LoVo (cell line): ENCODE measurements at places on chromosomes 3 and 15.

- DNase-seq, result no peak
Observed at GRCh38 chr15:57541271-57541670, 50.4 kb upstream of the MYZAP start.

DNA sequence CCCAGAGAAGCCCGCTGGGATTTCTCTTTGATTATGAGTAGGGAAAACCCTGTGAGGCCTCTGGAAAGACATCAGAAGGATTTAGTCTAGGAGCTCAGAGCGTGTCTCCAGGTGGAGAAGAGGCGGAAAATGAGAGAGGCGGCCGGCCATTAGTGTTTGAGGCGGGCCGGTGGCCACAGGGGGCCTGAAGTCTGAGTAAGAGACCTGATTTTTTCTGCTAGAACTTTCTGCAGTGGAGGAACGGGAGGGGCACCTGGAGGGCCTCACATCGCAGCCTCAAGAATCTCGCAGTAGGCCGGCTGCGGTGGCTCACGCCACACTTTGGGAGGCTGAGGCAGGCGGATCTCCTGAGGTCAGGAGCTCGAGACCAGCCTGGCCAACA is 28.5 kb downstream of the KLHDC8B start:
- DNase-seq, result no peak

- DNase-seq, result no peak
Observed at GRCh38 chr15:92629276-92629974, 26.1 kb downstream of the FAM174B start.

- DNase-seq, result no peak
Observed at GRCh38 chr15:71052356-71052755, 62.9 kb upstream of the THSD4 start.

DNA sequence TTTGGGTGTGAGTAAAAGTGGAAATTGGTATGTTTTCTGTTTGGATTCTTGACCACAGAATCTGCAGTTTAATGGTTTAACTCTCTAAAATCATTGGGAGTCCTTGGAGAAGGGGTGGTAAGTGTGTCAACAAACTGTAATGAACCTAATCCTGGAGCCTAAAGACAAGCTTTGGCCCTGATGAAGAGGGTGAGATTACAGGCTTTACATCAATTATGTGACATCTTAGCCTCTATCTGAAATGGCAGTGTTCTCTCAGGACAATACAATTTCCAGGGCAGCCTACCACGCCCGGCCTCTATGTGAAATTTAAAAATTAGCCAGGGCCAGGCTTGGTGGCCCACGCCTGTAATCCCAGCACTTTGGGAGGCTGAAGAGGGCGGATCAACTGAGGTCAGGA is 4.3 kb upstream of the PKM start:
- DNase-seq, result no peak

DNA sequence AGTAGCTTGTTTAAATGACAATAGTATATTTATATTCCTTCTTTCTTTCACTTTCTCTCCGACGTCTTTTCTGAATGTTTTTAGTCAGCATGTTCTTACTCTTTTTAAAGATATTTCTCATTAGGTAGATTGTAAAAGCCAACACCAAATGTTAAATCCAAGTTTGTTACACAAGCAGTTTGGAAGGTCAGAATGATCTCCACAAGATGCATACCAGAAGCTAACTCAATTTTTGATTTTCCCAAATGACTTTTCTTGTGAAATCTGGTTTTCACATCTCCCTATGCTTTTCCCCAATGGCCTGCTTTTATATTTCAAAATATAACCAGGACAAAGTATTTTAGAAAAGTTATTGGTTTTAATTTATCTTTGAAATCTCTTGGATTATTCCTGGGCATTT is 49.7 kb upstream of the TPRG1 start:
- no peak for DNase-seq

GRCh38 chr3:51999846-52000245 is 4.2 kb upstream of the RPL29 start:
- DNase-seq, result no peak

DNA sequence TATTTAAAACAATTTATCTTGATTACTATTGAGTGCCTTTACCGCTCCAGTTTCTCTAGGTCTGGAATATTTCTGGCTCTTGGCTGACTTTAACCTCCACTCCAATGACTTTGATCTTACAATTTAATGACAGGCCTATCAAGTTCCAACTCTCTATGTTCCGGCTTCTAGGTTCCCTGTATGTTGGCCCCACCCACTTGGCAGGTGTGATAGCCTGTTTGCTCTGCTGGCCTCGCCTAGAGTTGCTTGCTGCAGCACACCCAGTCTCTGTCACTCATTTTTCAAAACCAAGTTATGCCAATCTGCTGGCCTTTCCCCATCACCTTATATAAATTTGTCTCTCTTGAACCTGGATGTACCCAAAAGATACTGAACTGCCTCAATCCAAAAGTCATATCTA is 428.0 kb downstream of the ROBO1 start:
- DNase-seq, result no peak

DNA sequence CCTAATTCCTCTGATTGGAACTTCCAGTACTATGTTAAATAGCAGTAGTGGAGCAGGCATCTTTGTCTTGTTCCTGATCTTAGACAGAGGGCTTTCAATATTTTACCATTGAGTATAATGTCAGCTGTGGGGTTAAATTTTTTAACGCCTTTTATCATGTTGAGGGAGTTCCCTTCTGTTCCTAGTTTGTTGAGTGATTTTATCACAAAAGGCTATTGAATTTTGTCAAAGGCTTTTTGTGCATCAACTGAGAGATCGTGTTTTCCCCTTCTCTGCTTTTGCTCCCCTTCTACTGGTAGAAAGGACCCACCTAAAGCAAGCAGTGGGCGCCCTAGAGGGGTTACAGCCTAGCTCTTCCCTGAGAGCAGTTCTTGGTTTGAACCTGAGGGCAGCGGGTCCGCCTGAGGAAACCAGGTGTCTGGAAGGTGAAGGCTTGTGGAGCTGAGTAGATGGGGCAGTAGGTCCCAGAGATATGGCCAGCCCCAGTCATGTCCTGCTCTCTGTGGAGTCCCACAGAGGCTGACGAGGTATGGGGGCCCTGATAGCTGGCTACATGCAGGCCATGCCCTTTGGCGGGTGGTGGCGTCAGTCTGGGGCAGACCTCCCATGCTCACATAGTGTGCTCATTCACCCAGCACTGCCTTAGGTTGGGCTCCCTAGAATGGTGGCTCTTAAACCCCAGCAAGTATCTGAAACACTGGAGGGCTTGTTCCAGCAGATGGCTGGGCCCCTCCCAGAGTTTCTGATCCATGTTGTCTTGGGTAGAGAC is 11.3 kb downstream of the HDAC11 start:
- DNase-seq, result no peak

DNA sequence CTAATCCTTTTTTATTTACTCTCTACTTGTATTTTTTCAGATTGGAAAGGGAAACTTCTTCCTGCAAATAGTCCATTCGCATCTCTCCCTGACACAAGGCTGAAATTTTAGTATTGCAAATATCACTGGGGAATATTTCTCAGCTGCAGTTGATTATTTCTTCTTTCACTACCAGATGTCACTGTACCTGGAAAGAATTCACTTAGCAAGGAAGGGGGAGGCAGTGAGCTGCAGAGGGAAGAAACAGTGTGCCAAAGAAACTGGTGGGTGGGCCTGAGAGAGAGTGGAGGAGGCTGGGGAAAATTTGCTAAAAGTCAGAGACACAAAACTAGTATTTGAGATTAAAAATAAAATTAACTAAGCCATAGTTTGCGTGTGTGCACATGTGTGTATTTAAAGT is 142.3 kb upstream of the STT3B start:
- DNase-seq, result no peak

DNA sequence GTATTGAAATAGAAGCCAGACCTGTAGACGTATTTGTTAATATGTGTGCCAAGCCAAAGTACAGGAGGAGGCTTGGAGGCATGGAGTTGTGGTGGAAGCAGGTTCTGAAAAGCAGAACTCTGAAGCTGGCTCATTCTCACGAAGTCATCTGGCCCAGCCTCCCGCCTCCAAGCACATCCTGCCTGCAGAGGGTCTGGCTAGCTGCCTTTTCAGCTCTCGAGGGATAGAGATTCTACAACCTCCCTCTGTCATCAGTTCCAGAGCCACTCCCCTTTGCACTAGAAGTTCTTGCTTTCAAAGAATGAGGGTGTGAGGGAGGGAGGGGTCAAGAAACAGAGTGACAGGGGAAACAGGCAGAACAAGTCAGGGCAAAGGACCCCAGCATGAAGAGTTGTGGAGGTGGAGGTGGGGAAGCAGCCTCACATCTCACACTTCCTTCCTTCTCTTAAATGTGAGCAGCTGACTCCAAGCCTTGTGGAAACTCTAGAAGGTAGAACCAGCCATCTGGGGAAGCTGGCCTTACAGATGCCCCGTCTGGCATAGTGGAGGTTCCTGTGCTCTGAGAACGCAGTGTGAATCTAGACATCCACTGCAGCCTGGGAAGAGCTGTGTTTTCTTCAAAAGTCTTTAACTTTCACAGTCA is 95.3 kb downstream of the SLC49A4 start:
- DNase-seq, result peak; percentile 75
